ENCODE measurements at places on chromosomes 5 and 9. TPM values are rescaled to one million over a fixed set of nuclear protein-coding genes. Genes with fewer than 3 reads are reported as not detected.

The NTNG2 gene
- 1.1 TPM for total RNA-seq

The C7 gene
- total RNA-seq = 0.38 TPM

The ACER2 gene
- 1.6 TPM for total RNA-seq

The PCDHA13 gene
- total RNA-seq = not detected

The IFNK gene
- total RNA-seq = not detected

The TMEM215 gene
- total RNA-seq = not detected

The C9orf152 gene
- total RNA-seq = not detected

The ZNF883 gene
- 2.4 TPM for total RNA-seq

The SPINK4 gene
- total RNA-seq = not detected

The TRIM52 gene
- 1.3 TPM for total RNA-seq

The ARSB gene
- total RNA-seq = 22.8 TPM

The DBH gene
- not detected for total RNA-seq

The AHRR gene
- total RNA-seq = 0.33 TPM

The IGIP gene
- total RNA-seq = 0.65 TPM

The FOXD4L4 gene
- not detected for total RNA-seq

The TMEM174 gene
- 0.13 TPM for total RNA-seq

The ROPN1L gene
- 0.25 TPM for total RNA-seq

The FOXI1 gene
- not detected for total RNA-seq

The NUTM2F gene
- total RNA-seq = not detected

The CTNND2 gene
- under 0.01 TPM for total RNA-seq

The CDC20B gene
- not detected for total RNA-seq

The IL9 gene
- total RNA-seq = not detected

The MARCOL gene
- total RNA-seq = not detected

The PGM5 gene
- not detected for total RNA-seq

The SHC3 gene
- 7.2 TPM for total RNA-seq

The SETD9 gene
- total RNA-seq = 17.6 TPM

The CMYA5 gene
- under 0.01 TPM for total RNA-seq

The SV2C gene
- total RNA-seq = not detected

The STK32A gene
- 1.5 TPM for total RNA-seq

The GRXCR2 gene
- total RNA-seq = not detected

The P4HA2 gene
- 53.4 TPM for total RNA-seq

The PITX1 gene
- not detected for total RNA-seq

The PTGS1 gene
- total RNA-seq = 0.16 TPM

The IRX1 gene
- 5.6 TPM for total RNA-seq

The SLC45A2 gene
- total RNA-seq = not detected

The NIPSNAP3A gene
- 20.8 TPM for total RNA-seq

The DIPK1B gene
- 18.1 TPM for total RNA-seq

The ZFP37 gene
- total RNA-seq = 1.0 TPM

The IL13 gene
- total RNA-seq = not detected

The BTNL3 gene
- total RNA-seq = not detected

The CENPK gene
- total RNA-seq = 3.4 TPM

The CYLC2 gene
- total RNA-seq = not detected

The MEIKIN gene
- total RNA-seq = not detected

The INVS gene
- 11.7 TPM for total RNA-seq

The CNTLN gene
- 4.2 TPM for total RNA-seq

The MLANA gene
- not detected for total RNA-seq

The MIER3 gene
- total RNA-seq = 15.0 TPM

The BNC2 gene
- total RNA-seq = 18.1 TPM

The PCDHA3 gene
- 0.13 TPM for total RNA-seq

The PKD2L2 gene
- not detected for total RNA-seq

All from mesangial cell (primary cell).